ENCODE measurements at places on chromosomes 6 and 20.

- DNase-seq: no peak
Measured at GRCh38 chr6:131765081-131765803, 42.6 kb upstream of the ENPP1 start.

GRCh38 chr6:13536796-13537526, 37.4 kb upstream of the SIRT5 start:
- DNase-seq: no peak

DNA sequence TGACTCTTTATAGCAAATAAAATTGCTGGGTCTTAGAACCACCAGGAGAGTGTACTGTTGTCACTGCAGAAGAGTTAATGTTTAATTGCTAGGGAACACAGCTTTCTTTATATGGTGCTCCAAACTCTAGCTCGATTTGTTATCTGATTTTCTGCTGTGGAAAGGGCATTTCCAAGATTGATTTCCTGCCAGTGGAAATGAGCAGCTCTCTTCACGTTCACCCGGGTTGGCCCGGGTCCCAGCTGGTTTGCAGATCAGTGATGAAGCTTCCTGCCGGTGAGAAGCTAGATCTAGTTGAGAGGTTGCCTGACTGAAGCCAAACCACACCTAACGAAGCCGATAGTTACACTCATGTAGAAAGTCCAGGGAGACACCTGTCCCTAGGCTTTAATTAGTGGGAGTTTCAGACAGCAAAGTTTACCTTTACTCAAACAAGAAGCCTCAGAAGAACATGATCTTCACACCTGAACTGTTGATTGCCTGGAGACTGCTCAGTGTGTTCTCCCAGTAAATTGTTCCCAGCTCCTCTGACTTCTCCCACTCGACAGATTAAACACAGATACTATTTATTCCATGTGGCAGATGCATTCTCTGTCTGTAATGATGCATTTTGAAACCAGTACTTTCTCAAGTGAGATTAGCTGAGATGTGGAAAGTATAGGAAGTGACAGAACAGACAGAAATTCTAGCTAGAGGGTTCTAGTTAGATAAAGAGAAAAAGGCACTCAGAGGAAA, 27.8 kb downstream of the PAQR8 start:
- peak; percentile 47 for DNase-seq

DNA sequence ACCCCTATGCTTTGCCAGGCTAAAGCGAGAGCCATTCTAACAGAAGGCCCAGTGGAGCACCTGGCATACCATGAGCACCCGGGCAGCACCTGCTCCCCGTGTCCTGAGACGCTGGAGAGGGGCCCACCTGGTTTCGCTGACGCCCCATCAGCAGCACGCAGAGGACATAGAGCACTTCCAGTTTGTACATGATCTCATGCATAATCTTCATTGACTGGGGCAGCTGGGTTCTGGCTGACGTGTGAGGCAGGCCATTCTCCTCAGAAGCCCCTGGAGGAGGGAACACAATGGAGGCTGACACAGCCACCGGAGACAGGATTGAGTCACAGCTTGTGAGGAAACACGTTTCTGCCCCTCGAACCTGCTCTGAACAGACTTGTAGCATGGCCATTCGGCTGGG, 65.4 kb downstream of the MYH7B start:
- DNase-seq: no peak

GRCh38 chr6:17986656-17987446, 584 bp downstream of the KIF13A start:
- peak; percentile 29 for DNase-seq

GRCh38 chr20:21465799-21466198, 48.1 kb downstream of the NKX2-2 start:
- no peak for DNase-seq

All from NCI-H146 (cell line).